ENCODE measurements at places on chromosomes 13 and 19. TPM values are rescaled to one million over a fixed set of nuclear protein-coding genes. Genes with fewer than 3 reads are reported as not detected.

ZFP82 gene
- 3.8 TPM for total RNA-seq

ZNF320 gene
- total RNA-seq, result 7.4 TPM

PGLYRP2 gene
- not detected for total RNA-seq

FUT1 gene
- not detected for total RNA-seq

ELAVL3 gene
- total RNA-seq, result not detected

LRRC4B gene
- total RNA-seq, result not detected

CEACAM7 gene
- total RNA-seq, result not detected

RGL3 gene
- total RNA-seq, result not detected

PRPF31 gene
- 52.9 TPM for total RNA-seq

CLEC17A gene
- not detected for total RNA-seq

NFIX gene
- 3.3 TPM for total RNA-seq

SKA3 gene
- total RNA-seq, result 0.30 TPM

GPR18 gene
- total RNA-seq, result 42.9 TPM

KASH5 gene
- not detected for total RNA-seq

ATXN8OS gene
- not detected for total RNA-seq

IFNL1 gene
- not detected for total RNA-seq
